ENCODE measurements at places on chromosomes 12 and 14.

DNA sequence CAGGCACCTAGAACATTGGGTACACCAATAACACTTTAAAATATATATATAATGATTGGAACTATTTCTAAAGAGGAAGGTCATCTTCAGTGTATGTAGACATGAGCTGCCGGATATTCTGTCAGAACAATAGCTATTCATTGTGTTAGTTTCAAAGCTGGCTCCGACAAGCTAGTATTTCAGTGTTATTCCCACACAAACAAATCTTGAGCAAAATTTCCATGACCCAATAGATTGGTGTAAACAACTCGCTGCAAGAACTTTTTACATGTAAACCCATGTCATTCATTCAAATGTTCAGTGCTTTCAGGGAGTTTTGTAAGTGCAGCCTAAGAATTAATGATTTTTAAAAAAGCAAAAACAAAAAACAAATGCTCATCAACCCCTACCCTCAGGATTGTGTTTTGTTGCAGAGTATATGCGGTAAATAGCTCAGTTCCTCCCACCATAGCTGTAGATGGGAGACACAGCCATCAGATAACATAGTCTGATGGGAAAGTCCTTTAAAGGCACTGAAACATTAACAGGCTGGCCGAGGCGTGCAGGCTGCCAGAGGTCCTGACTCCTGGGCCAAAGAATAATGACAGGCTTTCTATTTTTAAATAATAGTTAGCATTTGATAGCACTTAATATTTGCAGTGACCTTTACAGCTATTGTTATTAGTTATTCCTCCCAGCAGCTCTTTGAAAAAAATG lies 150.3 kb upstream of the ARHGAP5 start:
- DNase-seq: no peak

DNA sequence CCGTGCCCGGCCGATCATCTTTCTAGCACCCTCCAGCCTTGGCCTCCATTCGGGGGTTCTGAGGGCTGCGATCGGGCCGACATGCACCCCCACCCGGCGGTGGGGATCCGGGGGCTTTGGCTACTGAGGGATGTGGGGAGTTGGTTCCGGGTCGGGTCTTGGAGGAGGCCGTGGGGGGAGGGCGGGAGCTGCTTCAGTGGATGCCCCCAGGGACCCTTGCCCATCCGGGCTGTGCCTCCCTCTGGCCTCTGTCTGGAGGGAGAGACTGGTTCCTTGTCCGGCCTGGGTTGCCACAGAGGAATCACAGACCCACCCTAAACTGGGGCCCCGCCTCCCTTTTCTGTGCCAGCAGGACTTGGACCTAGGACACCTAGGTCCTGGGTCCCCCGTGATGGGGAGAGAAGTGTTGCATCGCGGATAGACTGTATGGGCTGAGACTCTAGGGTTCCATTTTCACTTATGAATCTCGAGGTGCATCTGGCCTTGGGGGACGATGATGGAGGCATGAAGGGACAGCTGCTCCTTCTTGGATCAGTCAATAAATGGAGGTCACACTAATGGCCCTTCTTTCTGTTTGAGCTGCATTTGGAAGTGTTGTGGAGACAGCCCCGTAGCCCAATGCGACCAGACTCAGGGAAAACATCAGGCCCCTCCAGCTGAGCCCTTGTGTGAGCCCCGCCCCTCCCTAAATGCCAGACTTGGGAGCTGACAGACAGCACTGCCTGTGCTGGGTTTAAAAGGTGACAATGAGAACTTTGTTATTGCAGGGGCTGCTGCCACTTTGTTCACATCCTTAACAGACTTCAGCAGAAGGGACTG lies 577 bp downstream of the DTX3 start:
- no peak for DNase-seq

DNA sequence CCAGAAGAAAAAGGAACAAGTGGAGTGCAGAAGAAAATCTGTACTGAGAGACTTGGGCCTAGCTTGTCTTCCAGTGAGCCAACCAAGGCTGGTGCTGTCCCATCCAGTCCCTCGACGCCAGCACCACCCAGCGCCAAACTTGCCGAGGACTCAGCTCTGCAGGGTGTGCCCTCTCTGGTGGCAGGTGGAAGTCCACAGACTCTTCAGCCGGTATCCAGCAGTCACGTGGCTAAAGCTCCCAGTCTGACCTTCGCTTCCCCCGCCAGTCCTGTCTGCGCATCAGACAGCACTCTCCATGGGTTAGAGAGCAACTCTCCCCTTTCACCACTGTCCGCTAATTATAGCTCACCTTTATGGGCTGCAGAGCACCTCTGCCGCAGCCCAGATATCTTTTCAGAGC lies 15.6 kb downstream of the CIPC start:
- DNase-seq: no peak

DNA sequence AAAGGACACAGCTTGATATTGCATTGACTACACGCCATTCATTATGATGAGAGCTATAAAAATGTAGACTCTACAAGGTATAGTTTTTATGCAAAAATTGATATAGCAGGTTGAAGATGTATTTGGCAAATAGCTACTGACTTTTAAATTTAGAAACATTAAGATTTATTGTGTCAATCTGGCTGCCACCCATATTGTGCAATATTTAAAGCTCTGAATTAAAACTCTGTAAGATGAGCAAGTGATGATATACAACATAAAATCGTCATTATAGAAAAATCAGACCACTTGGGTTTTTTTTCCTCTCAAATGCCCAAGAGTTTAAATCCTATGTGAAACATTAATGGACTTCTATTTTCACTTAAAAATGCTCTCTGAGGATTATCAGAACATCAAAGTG lies 36.8 kb upstream of the E2F7 start:
- DNase-seq: no peak

- DNase-seq: no peak
Measured at GRCh38 chr14:75047506-75047905, 3.8 kb downstream of the MLH3 start.

- no peak for DNase-seq
Measured at GRCh38 chr14:96267336-96267735, 11.3 kb downstream of the BDKRB1 start.

DNA sequence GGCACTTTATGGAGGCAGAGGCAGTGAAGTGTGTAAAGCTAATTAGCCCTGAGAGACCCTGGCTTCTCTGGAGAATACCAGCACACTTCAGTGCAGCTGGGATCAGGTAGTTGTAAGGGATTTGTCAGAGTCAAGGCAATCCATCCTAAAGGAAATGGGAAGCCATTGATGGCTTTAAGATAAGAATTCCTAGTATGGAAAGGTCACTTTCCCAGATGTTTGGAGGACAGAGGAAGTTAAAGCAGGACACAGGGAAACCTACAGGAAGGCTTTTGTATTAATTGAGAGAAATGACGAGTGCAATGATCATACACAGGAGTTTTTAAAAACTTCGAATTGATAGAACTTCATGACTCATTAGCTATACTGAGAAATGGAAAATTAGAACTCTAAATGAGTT lies 254.4 kb downstream of the SLC16A7 start:
- no peak for DNase-seq

GRCh38 chr12:102669056-102669455 lies 188.7 kb upstream of the IGF1 start:
- DNase-seq: no peak

- DNase-seq: no peak
Measured at GRCh38 chr12:5201554-5202218, 158.0 kb downstream of the KCNA5 start.

GRCh38 chr12:87163122-87163521 lies 866.1 kb downstream of the C12orf50 start:
- DNase-seq: no peak

- DNase-seq: no peak
Measured at GRCh38 chr14:61460718-61461611, 139.6 kb downstream of the PRKCH start.

DNA sequence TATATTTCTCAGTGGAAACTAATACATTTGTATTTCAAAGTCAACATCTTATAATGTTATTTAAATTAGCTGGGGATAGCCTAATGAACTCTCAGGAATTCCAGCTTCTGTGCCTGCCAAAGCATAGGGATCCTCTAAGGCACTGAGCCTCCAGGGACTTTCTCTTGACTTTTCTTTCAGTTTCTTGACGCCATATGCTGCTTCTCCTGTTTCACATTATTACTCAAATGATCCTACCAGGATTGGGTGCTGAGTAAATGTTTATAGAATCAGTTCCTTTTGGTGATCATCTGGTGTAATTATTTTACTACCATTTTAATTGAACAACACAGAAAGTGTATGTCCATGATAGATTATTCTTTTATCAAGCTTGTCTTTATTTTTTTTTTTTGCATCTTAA lies 7.9 kb downstream of the METTL25 start:
- no peak for DNase-seq

GRCh38 chr12:124401704-124402221 lies 106.9 kb downstream of the RFLNA start:
- DNase-seq: no peak

DNA sequence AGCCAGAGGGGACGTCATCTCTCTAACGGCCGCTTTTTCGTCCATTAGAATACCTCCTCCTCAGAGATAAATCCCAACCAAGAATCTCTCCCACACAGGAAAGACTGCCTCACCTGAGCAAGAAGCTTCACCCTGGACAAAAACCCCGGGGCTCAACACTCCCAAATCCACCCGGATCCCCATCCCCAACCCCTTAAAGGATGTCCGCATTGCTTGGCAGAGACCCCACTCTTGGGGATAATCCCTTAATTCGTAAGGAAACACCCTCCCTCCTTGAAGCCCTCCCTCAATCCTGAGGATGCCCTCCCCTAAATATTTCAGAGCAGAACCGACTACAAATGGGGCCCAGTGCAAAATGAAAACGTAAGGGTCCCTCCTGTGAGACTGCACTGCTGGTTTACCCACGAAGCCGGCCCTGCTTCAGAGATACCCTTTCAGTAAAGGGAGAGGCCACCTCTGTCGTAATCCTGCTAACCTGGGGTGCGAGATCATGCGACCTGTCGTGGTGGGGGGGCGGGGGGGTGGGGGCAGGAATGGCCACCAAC lies 655 bp upstream of the DYNLL1 start:
- DNase-seq: no peak

GRCh38 chr12:19498099-19498498 lies 58.8 kb downstream of the AEBP2 start:
- DNase-seq: no peak

- no peak for DNase-seq
Measured at GRCh38 chr14:37318938-37319337, 121.2 kb downstream of the MIPOL1 start.

DNA sequence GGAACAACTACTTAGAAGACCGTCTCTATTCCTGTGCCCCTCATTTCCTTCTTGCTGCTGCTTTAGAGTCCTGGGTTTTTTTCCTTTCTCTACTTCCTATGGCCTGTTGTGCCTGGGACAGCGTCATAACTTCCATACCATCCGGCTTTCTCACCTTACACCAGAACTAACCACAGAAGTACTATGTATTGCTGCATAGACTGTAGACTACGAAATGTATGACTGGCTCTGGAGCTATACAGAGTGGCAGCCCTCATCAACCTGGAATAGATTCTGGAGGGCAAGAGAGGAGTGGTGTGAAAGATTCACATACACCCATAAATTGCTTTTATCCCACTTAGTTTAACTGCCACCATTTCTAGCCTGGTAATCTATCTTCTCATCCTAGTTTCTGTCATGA lies 16.9 kb upstream of the SRP54 start:
- DNase-seq: no peak

DNA sequence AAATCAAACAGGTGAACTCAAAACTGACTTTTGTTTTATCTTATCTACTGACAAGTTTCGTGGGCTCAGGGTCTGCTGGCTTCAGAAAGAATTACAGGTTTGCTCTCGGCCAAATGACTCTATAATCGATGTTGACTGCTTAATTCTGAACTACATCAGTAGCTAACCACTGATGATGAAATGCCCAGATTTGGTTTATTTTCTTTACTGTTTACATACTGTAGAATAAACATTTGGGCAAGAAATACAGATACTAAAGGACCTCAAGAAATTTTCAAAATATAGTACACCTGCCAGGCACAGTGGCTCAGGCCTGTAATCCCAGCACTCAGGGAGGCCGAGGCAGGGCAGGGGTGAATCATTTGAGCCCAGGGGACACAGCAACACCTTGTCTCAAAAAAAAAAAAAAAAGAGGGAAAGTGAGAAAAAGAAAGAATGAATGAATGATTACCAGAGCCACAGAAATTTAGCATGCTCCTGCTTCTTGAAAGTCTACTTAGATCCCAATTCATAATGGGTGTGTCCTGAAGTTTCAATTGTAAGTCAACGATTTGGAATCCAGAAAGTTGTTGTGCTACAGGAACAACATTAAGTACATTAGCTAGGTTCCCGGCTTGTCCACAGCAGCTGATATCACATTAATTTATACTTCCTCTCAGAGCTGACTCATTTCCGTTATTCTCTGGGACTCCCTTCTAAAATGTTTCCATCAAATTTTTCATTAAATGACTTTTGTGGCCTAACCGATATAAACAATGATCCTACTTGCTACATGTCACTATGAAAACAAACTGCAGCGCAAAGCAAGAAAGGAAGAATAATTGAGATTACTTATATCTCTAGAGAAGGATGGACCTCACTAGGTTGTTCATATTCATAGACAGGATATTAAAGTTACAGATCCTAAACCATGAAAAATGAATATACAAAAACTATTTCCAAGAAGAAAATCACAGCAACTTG lies 134.3 kb downstream of the MED13L start:
- DNase-seq: no peak

- no peak for DNase-seq
Measured at GRCh38 chr14:78157494-78158437, 12.4 kb upstream of the NRXN3 start.

DNA sequence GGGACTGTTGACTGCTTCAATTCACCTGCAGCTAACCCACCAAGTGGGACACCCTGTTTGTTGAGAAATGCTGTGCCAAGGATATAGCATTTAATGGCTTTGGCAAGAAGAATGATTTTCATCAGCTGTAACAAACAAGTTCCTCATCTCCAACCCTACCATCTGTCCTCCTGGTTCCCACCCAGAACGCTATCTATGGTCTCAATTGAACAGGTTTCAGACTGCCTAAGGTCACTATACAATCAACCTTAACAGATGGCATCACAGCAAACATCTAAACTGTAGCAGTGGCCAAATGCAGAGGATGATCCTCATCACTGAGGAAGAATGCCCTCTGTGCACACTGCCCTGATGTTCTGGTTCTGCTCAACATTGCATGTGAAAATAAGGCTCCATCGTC lies 546.2 kb upstream of the FOXG1 start:
- DNase-seq: no peak

GRCh38 chr14:31705731-31706130 lies 144.5 kb downstream of the NUBPL start:
- DNase-seq: no peak

GRCh38 chr12:65364046-65364445 lies 85.6 kb downstream of the MSRB3 start:
- no peak for DNase-seq

DNA sequence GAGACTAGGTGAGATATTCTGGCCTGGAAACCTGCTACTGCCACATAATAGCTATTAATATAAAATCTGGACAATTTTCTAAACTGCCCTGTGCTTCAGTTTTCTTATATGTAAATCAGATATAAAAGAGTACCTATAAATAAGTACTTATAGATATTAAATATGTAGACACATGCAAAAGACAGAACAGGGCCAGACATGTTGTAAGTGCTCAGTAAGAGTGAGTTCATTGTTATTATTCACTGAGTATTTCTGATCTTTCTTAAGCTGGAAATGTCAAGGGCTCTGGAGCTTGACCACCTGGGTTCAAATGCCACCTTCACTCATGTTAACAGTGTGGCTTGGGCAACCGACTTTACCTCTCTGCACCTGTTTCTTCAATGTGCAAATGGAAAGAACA lies 179.8 kb downstream of the GALC start:
- no peak for DNase-seq
